Activated effector memory CD4-positive, alpha-beta T cell treated with Interleukin-2 at 50 U/mL for 16 hours (primary cell): ENCODE measurements at places on chromosomes 5 and 9.

GRCh38 chr5:169280286-169280685 is 20.7 kb downstream of the SLIT3 start:
- DNase-seq, result no peak

DNA sequence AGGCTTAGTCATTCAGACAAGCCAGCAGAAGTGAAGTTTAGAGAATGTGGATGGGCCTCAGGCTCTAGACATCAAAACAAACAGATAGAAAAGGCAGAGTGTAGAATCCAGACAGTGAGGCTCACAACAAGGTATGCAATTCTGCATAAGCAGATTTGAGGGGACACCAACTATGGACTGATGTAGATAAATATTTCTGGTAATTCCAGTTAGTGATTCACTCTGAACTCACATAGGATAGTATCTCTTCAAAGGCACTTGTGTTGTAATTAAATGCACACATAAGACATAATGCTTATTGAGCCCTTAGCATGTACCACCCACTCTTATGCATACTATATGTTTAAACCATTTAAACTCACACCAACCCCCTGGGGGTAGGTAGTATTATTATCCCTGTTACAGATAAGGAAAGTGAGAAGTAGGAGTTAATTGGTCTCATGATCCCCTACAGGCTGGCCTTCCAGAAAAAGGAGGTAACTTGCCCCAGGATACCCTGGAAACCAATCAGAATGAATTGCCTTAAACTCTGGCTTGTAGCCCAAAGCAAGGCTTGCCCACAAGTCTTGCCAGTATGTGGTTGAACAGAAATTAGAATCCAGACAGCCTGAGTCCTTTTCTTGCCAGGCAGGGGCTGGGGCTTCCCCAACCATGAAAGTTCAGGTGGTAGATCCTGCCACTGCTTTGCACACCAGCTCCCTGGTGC is 39.5 kb upstream of the HSPB3 start:
- no peak for DNase-seq

- no peak for DNase-seq
These were observed 64.7 kb downstream of the CRB2 start for GRCh38 chr9:123420592-123421111.

GRCh38 chr5:153520952-153521351 is 30.5 kb downstream of the GRIA1 start:
- DNase-seq, result no peak

GRCh38 chr5:129382921-129383672 is 77.0 kb upstream of the ADAMTS19 start:
- DNase-seq, result no peak

- no peak for DNase-seq
These were observed 5.4 kb downstream of the PTGES2 start for GRCh38 chr9:128121924-128122808.

- DNase-seq, result no peak
These were observed 29.6 kb upstream of the ERAP1 start for GRCh38 chr5:96837303-96837702.

DNA sequence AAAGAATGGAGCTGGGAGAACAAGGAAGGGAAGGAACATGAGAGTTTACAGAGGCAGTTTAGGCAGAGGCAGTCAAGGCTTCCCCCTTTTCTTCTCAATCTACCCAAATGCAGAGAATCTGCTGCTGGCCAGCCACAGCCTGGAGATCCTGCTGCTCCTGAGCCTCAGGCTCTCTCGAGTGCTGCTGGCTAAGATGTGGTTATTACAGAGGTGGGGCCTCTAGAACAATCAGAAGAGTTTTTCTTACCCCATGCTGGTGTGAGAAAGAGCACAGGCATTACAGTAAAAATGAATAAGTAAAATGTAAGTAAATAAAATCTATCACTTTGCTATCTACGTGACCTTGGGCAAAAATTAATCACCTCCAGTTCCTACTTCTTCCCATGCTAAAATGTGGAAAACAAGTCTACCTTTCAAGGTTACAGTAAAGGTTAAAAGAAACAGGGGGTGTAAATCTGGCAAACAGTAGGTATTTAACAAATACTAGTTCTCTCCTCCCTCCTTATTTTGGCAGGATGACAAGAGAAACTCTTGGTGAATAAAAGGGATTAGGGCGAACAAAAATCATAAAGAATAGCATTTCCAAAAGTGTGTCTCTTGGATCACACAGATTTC is 31.1 kb downstream of the FBXW11 start:
- no peak for DNase-seq
